SIG-M5 (cell line): ENCODE measurements at places on chromosomes 2 and 18.

- DNase-seq, result no peak
These were observed 48.4 kb upstream of the TMEM17 start for GRCh38 chr2:62554440-62554839.

GRCh38 chr18:2822213-2822921 is 24.4 kb upstream of the EMILIN2 start:
- no peak for DNase-seq

DNA sequence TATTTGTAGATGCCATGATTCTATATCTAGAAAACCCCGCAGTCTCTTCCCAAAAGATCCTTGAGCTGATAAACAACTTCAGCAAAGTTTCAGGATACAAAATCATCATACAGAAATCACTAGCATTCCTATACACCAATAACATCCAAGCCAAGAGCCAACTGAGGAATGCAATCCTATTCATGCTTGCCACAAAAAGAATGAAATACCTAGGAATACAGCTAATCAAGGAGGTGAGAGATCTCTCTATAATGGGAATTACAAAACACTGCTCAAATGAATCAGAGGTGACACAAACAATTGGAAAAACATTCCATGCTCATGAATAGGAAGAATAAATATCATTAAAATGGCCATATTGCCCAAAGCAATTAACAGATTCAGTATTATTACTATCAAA is 551.4 kb upstream of the SLC39A10 start:
- DNase-seq, result no peak

GRCh38 chr2:230903231-230904150 is 21.6 kb downstream of the GPR55 start:
- no peak for DNase-seq
